ENCODE measurements at places on chromosomes 2 and 18.

- DNase-seq = no peak
Observed at GRCh38 chr2:224772494-224772893, 56.3 kb upstream of the CCDC195 start.

DNA sequence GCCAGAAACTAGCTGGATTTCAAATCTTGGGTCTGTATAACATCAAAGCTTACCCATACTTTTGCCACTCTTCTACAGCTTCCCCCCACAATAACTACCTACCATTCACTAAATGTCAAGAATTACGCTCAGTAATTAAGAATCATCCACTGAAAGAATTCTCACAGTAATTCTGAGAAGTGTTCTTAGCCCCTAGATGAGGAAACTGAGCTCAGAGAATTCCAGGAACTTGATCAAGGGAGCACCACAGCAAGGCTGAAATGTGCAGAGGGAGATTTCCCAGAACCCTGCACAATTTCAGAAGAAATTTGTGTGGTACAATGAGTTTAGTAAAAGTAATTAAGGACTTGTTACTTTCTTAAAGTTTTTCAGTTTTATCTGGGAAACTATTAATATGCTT lies 194.5 kb upstream of the STK17B start:
- no peak for DNase-seq

DNA sequence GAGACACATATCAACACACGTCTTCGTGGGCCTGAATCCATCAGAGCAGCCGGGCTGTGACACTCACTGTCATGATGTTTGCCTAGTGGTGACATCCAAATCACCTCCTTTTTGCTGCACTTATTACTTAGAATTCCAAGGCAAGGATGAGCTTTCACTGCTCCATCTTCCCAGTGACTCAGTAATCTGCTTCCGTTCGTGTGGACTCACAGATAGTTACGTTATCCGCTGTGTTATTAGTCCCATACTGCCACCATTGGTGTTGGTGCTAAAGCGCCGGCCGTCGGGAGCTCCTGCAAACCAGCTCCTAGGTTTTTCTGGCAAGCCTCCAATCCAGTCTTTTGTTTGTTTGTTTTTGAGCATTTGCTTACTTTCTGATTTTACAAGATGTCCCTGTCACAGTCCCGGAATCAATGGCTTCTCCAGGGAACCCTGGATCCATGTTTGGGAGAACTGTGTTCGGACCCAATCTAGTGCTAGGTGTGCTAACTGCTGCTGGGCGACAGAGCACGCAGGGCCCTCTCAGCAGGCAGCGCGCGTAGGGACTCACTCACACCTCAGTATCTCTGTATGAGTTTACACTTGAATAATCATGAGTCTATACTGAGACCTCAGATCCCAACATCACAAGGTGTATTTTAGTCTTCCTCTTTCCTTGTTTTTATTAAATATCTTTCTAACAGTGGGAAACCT lies 42.6 kb downstream of the HDAC4 start:
- no peak for DNase-seq

GRCh38 chr18:14974576-14974975 lies 226.6 kb downstream of the ANKRD30B start:
- DNase-seq = no peak

- no peak for DNase-seq
Observed at GRCh38 chr2:82120654-82121053, 1816.1 kb upstream of the LRRTM1 start.

GRCh38 chr2:56801770-56802169 lies 618.0 kb downstream of the CCDC85A start:
- DNase-seq = no peak

- DNase-seq = peak; percentile 84
Observed at GRCh38 chr2:127410871-127411652, 7.2 kb upstream of the PROC start.

DNA sequence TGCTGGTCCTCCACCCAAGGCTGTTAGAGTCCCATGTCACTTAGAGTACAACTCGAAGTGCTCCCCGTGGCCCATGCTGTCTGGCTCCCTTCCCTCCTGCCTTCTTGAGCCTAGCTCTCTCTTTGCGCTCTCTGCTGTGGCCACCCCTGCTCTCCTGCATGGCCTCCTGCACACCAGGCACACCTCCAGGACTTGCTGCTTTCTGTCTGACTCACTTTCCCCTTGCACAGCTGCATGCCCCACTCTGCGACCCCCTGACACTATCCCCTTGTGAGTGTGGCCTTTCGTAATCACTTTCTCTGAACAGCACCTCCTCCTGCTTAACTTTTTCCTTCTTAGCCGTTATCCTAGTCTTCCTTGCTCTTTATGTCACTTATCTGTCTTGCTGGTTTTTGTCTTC lies 343.6 kb downstream of the TGIF1 start:
- DNase-seq = no peak

DNA sequence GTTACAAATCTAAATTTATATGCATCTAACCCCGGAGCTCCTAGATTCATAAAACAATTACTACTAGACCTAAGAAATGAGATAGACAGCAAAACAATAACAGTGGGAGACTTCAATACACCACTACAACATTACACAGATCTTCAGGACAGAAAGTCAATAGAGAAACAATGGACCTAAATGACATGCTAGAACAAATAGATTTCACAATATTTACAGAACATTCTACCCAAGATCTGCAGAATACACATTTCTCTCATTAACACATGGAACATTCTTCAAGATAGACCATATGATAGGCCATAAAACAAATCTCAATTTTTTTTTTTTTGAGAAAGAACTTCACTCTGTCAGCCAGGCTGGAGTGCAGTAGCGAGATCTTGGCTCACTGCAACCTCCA lies 37.8 kb downstream of the COPS9 start:
- DNase-seq = no peak

DNA sequence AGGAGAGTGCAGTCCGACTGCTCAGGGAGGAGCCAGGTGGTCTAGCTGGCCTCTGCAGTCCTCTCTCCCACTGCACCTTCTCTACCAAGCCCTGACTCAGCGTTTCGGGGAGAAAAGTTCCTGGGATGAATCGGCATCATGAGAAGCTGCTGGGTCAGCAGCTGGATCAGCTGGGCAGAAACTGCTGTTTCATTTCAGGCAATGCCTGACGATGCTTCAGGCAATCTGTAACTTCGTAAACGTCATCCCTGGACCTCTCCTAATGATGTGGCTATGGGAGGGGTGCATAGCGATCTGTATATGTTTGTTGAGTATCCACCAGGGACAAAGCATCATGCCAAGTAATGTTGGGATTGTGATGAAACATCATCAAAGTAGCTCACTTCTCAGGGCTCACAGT lies 20.7 kb downstream of the LIPG start:
- no peak for DNase-seq

GRCh38 chr2:170571612-170572011 lies 143.5 kb upstream of the SP5 start:
- DNase-seq = no peak

- DNase-seq = no peak
Observed at GRCh38 chr2:98394595-98395153, 48.4 kb downstream of the CNGA3 start.

DNA sequence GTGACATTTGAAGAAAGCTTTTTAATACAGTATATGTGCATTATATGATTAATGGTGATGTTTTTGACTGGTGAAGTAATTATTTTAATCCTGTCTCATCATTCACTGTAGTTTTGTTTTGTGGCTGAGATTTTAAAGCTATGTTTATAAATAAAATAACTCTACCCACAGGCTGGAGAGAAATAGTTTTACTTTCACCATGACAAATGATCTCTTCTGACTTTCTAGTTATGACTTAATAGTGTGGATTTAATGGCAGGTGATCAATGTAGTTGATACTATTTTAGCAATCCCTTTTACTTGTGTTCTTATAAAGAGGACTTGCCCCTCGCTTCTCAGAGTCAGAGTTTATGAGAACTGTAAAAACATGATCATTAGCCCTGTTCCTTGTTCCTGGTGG lies 289.5 kb upstream of the SIX3 start:
- DNase-seq = no peak

GRCh38 chr2:112155331-112156151 lies 17.4 kb downstream of the FBLN7 start:
- DNase-seq = peak; percentile 66

GRCh38 chr2:137912371-137912770 lies 51.9 kb upstream of the HNMT start:
- peak; percentile 81 for DNase-seq

GRCh38 chr2:146246002-146246735 lies 1598.7 kb upstream of the ACVR2A start:
- no peak for DNase-seq
